NCI-H1105 treated with DMSO at 0.1 percent for 48 hours (cell line): ENCODE measurements at places on chromosomes 4 and X.
A peak's percentile ranks its signal among the peaks of the same experiment; 100 is the strongest.

- no peak for DNase-seq
These were observed 98.8 kb upstream of the STX18 start for GRCh38 chr4:4640692-4641091.

GRCh38 chrX:3378156-3378555, 31.7 kb upstream of the MXRA5 start:
- no peak for DNase-seq

GRCh38 chrX:109049903-109050302, 313.5 kb upstream of the IRS4 start:
- no peak for DNase-seq

- no peak for DNase-seq
These were observed 216.8 kb downstream of the ANTXR2 start for GRCh38 chr4:79856196-79856595.

- DNase-seq: no peak
These were observed 19.5 kb upstream of the C4orf54 start for GRCh38 chr4:99677161-99677560.

DNA sequence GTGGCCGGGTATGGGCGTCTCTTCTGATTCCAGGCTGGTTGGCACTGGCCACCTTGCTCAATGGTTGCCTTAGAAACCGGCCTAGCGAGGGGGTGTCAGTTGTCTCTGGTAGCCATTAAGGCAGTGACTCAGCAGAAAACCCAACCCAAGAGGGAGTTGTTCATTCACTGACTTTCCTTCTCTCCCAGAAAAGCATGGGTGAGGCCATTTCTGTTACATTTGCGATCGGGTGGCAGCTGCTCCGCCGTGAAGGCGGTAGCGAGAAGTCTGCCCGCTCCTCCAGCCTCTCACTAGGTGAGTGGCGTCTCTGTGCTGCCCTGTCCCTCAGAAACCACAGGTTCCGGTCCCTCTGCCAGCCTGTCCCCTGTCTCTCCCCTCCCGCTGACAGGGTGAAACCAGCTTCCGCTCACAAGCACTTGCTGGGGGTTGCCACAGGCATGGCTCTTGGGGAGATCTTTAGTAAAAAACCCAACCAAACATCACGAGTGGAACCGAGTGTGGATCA, 17.4 kb downstream of the IRAK1 start:
- DNase-seq: peak; percentile 20

GRCh38 chr4:81343536-81343935, 128.2 kb downstream of the RASGEF1B start:
- DNase-seq: no peak

DNA sequence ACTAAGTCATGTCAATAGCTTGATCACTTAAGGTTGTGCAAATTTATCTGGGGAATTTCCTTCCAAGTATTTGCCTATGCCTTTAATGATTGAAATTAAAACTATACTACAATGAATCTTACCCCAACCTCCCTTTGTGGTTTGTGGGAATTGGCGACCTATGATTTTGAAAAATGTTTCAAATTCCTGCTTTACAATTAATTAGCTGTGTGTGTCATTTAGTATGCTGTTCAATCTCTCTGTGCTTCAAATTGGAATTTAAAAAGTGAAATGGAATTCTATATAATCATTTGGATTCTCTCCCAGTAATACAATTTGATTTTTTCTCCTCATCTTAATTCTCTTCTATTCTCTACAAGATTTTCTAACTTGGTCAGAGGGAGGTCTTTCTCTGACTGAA, 2319.5 kb downstream of the ARAP2 start:
- DNase-seq: no peak

DNA sequence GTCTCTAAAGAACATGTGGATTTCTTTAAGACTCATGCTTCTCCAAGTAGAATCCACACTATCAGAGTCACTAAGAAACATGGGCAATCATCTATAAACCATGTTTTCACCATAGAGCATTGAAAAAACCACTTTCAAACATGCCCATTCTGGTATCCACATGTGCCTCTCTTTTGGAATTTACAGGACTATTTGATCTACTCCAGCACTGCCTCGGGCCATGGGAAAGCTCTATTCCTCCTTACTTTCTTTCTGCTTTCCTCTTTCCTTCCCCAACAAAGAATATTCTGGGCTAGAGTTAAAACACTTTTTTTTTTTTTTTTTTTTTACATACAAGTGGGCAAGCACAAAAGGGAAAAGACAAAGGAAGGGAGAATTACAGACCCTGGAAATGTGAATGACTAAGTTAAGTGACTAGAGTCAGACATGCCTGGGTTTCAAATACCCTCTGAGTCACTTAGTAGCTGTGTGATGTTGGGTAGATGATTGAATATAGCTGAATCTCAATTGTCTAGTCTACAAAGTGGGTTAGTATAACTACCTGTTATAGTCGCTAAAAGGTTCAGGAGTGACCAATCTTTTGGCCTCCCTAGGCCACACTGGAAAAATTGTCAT, 847.7 kb upstream of the INTU start:
- no peak for DNase-seq
